ENCODE measurements at places on chromosomes 7 and 10.

DNA sequence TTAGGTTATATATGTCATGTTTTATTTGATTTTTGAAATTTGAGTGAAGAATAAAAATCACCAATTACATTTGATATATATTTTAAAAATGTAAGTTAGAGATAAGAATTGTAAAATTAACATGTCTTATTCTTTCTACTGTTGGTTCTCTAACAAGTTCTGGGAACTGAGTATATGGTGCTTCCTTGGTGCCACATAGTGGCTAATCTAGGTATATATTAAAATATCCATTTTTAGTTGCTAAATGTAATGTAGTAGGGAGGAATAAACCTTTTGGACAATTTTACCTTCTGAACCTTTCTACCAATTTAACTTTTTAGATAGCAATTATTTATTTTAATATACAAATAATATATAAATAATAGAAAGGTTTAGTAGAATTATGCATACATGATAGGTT lies 17.5 kb downstream of the CFAP69 start:
- H3K4me3 ChIP-seq, result no peak overlapping the region
- peak; percentile 73 for DNase-seq
- H3K27ac ChIP-seq, result no peak overlapping the region

- peaks cover 14% of the 10 kb centered on the region for H3K4me1 ChIP-seq
- H3K36me3 ChIP-seq, result peaks cover 7% of the 10 kb centered on the region
- no peak for DNase-seq
- H3K4me3 ChIP-seq, result no peak overlapping the region
Measured at GRCh38 chr10:48452879-48453412, 146.5 kb downstream of the MAPK8 start.

GRCh38 chr10:92112462-92112861 lies 178.4 kb downstream of the CPEB3 start:
- no peak for DNase-seq
- peaks cover 7% of the 10 kb centered on the region for H3K4me1 ChIP-seq
- no peaks in the 10 kb centered on the region for H3K27me3 ChIP-seq
- H3K27ac ChIP-seq, result no peak overlapping the region
- H3K4me3 ChIP-seq, result no peak overlapping the region

DNA sequence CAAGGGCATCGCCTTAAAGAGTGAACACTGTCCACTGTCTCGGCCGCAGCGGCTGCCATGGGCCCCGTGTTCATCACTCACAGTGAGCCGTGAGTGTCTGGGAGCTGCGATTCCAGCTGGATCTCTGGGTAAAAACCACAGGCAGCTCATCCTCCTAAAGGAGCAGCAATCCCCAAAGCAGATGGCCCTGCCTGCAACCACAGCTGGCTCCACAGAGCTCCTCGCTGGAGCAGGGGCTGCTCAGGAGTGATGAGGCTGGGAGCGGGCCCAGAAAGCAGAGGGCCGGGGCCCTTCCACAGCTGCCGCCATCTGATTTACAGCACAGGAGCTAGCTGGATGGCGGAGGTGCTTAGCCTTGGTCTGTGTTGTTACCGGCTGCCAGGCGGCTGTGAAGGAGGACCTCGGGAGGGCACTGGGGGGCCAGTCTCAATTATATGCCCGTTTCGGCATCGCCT lies 6.6 kb upstream of the TMEM184A start:
- no peak for DNase-seq
- no peaks in the 10 kb centered on the region for H3K36me3 ChIP-seq
- H3K27me3 ChIP-seq, result no peaks in the 10 kb centered on the region
- no peak overlapping the region for H3K4me3 ChIP-seq

GRCh38 chr7:14065286-14065685 lies 75.8 kb upstream of the ETV1 start:
- H3K36me3 ChIP-seq, result no peaks in the 10 kb centered on the region
- H3K27me3 ChIP-seq, result no peaks in the 10 kb centered on the region
- no peak overlapping the region for H3K27ac ChIP-seq
- no peak overlapping the region for H3K4me3 ChIP-seq
- 0 out of 2 replicates have a peak, but pooled peaks cover 5% of the 10 kb centered on the region for H3K4me1 ChIP-seq

DNA sequence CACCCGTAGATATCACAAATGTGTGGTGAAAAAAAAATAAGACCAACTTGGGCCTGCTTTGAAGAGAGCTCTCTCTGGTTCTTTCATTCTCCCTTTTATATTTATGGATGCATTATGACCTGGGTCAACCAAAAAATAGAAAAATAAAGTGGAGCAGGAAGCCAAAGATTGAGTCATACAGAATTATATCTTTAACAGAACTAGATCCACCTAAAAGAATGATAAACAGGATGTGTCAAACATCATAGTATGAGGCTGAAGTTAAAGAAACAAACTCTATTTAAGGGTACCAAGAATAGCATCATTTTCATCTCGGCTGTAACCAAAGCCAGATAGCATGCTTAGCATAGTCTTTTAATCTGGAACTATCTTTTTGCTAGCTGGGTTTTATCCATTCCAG lies 28.8 kb upstream of the NMT2 start:
- no peaks in the 10 kb centered on the region for H3K27me3 ChIP-seq
- peak; percentile 34 for DNase-seq
- H3K27ac ChIP-seq, result no peak overlapping the region
- no peaks in the 10 kb centered on the region for H3K36me3 ChIP-seq

DNA sequence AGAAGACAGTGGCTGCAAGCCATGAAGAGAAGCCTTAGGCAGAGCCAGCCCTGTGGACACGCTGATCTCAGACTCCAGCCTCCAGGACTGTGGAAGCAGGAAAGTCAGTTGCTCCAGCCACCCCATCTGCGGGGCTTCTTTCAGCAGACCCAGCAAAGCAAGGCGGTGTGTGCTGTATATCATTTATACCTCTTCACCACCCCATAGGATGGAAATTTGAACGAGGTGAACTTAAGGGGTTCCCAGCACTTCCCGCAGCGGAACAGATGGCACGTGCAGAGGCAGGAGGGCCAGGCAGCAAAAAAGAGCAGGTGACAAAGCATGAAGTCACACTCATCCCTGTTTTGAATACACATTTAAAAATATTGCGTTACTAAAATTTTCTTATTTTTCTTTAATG lies 159.4 kb downstream of the ADARB2 start:
- H3K27me3 ChIP-seq, result no peaks in the 10 kb centered on the region
- no peaks in the 10 kb centered on the region for H3K36me3 ChIP-seq
- no peak overlapping the region for H3K4me3 ChIP-seq
- DNase-seq, result no peak

- no peaks in the 10 kb centered on the region for H3K36me3 ChIP-seq
- no peak overlapping the region for H3K27ac ChIP-seq
- H3K4me1 ChIP-seq, result 0 out of 2 replicates have a peak, but pooled peaks cover 3% of the 10 kb centered on the region
- H3K4me3 ChIP-seq, result no peak overlapping the region
Measured at GRCh38 chr10:132407846-132408278, 10.9 kb downstream of the PWWP2B start.

GRCh38 chr7:16564909-16565426 lies 38.3 kb downstream of the LRRC72 start:
- no peaks in the 10 kb centered on the region for H3K36me3 ChIP-seq
- no peaks in the 10 kb centered on the region for H3K27me3 ChIP-seq
- H3K4me1 ChIP-seq, result no peaks in the 10 kb centered on the region
- no peak overlapping the region for H3K4me3 ChIP-seq
- DNase-seq, result peak; percentile 66

GRCh38 chr7:106039486-106040060 lies 72.5 kb downstream of the SYPL1 start:
- H3K36me3 ChIP-seq, result no peaks in the 10 kb centered on the region
- no peak overlapping the region for H3K4me3 ChIP-seq
- peaks cover 8% of the 10 kb centered on the region for H3K27me3 ChIP-seq
- DNase-seq, result peak; percentile 89
- H3K27ac ChIP-seq, result peak overlapping the region; percentile 54

DNA sequence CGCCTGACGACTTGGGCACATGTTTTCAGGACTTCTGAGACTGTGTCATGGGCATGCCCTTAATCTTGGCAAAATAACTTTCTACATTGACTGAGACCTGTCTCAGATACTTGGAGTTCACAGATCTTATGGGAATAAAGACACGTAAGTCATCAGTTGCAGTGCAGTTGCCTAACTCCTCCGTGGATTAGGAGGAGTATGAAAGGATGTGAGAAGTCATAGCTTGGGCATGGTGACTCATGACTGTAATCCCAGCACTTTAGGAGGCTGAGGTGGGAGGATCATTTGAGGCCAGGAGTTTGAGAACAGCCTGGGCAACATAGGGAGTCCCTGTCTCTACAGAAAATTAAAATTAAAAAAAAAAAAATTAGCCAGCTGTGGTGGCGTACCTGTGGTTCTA lies 49.6 kb downstream of the EXOC6 start:
- H3K27me3 ChIP-seq, result no peaks in the 10 kb centered on the region
- H3K36me3 ChIP-seq, result no peaks in the 10 kb centered on the region
- peak; percentile 6 for DNase-seq
- H3K4me1 ChIP-seq, result no peaks in the 10 kb centered on the region
- H3K27ac ChIP-seq, result no peak overlapping the region

DNA sequence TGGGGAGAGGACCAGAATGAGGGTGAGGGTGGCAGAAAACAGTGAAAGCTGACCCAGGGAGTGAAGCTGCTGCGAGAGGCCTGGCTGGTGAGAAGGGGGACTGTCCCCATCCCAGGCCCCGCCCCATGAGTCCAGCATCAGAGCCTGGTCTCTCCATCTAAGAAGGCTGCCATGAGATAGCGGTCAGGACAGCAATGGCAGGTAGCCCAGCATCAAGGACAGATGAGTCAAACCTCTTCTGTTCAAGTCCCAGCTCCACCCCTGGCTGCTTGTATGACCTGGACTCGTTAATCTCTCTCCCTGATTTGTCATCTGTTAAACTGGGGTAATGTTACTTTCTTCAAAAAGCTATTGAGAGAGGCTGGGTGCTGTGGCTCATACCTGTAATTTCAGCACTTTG lies 22.2 kb downstream of the GPNMB start:
- H3K4me1 ChIP-seq, result no peaks in the 10 kb centered on the region
- no peaks in the 10 kb centered on the region for H3K36me3 ChIP-seq
- no peak overlapping the region for H3K4me3 ChIP-seq
- no peak overlapping the region for H3K27ac ChIP-seq
- DNase-seq, result peak; percentile 20
- no peaks in the 10 kb centered on the region for H3K27me3 ChIP-seq

- H3K36me3 ChIP-seq, result no peaks in the 10 kb centered on the region
- no peaks in the 10 kb centered on the region for H3K27me3 ChIP-seq
- H3K27ac ChIP-seq, result no peak overlapping the region
- DNase-seq, result peak; percentile 51
Measured at GRCh38 chr7:48389977-48390376, 218.7 kb downstream of the ABCA13 start.

- no peak overlapping the region for H3K4me3 ChIP-seq
- no peak overlapping the region for H3K27ac ChIP-seq
- H3K27me3 ChIP-seq, result no peaks in the 10 kb centered on the region
- peaks cover 70% of the 10 kb centered on the region for H3K36me3 ChIP-seq
- H3K4me1 ChIP-seq, result no peaks in the 10 kb centered on the region
Measured at GRCh38 chr7:73504920-73505319, 17.2 kb downstream of the BAZ1B start.

DNA sequence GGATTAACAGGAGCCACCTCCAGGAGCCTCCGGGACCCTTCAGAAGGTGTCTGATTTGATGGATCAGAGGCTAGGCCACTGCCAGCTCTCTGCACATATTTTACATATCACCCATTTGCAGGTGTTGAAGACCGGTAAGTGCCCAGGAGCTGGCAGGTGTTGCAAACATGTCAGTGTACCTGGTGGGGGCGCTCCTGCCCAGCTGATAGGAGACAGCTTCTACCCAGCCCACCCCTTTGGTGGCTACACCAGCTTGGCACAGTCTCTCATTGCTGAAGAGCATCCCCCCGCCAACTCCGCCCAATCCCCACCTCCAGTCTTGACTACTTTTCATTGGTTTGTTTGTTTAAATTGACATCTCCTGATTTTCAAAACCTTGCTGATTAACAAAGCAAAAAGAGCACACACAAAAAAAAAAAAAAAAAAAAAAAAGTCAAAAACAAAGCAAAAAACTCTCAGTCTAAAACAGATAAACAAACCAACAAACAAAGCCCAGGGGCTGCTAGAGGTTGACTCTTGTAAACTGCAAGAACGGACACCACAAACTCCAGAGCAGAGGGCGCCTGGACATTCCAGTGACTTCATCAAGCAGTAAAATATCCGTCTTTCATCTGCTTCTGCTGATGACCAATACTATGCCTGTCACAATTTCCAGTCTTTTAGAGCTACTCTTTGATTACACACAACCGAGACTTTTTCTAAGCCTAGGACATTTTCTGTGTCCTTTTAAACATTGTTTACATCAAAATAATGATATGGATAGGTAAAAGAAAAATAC lies 275.3 kb downstream of the NRG3 start:
- no peaks in the 10 kb centered on the region for H3K27me3 ChIP-seq
- no peak for DNase-seq
- no peaks in the 10 kb centered on the region for H3K36me3 ChIP-seq
- no peak overlapping the region for H3K27ac ChIP-seq
- H3K4me1 ChIP-seq, result no peaks in the 10 kb centered on the region

DNA sequence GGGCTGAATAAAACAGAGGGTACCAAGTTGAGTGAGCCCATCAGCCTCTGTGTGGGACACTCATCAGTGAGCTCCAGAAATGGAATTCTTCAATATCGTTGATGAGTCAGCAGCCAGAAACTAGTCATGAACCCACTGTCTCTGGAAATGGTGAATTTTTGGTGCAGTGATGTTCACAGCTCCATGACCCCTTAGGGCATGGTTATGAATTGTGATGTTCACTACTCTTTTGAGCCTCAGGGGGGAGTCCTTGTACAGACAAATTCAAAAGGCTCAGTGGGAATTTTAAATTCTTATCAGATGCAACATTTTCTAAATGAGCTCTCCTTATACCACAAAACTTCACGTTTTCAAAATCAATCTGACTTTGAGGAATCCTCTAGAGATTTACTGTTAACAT lies 335.7 kb downstream of the PHTF2 start:
- peaks cover 13% of the 10 kb centered on the region for H3K4me1 ChIP-seq
- DNase-seq, result peak; percentile 94
- H3K4me3 ChIP-seq, result no peak overlapping the region
- H3K27ac ChIP-seq, result no peak overlapping the region
- no peaks in the 10 kb centered on the region for H3K27me3 ChIP-seq
- no peaks in the 10 kb centered on the region for H3K36me3 ChIP-seq

DNA sequence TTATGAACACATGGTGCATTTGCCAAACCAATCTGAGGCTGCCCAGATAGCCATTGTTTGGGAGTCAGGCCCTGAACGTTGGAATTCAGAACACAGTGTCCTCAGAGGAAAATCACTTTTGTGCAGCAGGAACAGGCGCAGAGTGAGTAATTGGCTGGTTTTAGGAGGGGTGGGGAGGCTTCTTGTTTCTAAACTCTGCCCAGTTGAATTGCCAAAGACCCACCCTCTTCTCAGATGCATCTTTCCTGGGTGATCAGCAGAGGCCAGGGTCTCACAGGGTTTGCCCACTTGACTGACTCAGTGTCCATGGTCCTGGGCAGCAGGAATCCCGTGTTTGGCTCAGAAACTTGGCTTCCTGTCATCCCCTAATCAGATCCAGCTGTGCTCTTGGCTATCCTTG lies 24.3 kb downstream of the PRLHR start:
- peaks cover 10% of the 10 kb centered on the region for H3K27me3 ChIP-seq
- H3K4me3 ChIP-seq, result no peak overlapping the region
- peak; percentile 44 for DNase-seq
- H3K27ac ChIP-seq, result no peak overlapping the region

DNA sequence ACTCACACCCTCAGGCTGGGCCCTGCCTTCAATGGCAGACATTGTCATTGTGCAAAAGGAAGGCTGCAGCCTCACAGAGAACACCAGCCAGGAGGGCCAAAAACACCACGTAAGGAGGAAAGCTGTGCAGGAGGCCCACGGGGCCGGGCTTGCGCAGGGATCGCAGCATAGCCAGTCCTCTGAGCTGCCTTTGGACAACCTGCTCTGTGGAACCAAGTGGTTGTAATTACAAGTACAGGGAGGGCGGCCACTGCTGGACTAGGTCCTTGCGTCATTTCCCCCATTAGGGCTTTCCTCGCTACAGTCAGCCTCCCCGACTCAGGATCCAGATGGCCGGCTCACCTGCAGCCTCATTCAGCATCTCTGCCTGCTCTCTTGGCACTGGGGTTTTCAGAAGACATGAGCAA lies 66.9 kb downstream of the FAM53B start:
- H3K36me3 ChIP-seq, result no peaks in the 10 kb centered on the region
- H3K27me3 ChIP-seq, result no peaks in the 10 kb centered on the region
- peak; percentile 59 for DNase-seq
- no peak overlapping the region for H3K4me3 ChIP-seq
